ENCODE measurements at places on chromosomes 6 and 20.

GRCh38 chr6:25835442-25836283 is 3.8 kb upstream of the SLC17A1 start:
- DNase-seq: peak; percentile 25

GRCh38 chr20:41138475-41139226 is 1.3 kb downstream of the PLCG1 start:
- peak; percentile 32 for DNase-seq

DNA sequence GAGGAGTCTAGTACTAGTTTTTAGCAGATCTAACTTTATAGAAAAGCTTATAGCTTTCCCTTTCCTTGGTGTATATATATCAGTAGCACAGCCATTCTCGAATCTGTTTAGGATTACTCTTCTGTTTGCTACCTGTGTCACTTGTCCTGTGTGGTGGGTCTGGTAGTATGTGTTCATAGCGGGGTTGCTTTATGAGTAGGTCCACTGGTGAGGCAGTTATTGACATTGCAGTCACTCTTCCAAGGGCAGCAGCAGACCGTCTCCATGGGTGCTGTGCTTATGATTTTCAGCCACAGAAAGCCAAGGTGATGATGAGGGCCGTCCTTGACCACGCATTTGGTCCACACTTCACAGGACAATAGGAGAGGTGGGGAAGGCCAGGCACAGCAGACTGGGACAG is 171.5 kb downstream of the CDKAL1 start:
- no peak for DNase-seq

GRCh38 chr6:13120483-13121482 is 207.6 kb downstream of the TBC1D7 start:
- DNase-seq: no peak

GRCh38 chr6:109383438-109383940 is 1.2 kb upstream of the CD164 start:
- no peak for DNase-seq

- no peak for DNase-seq
These were observed 274.5 kb downstream of the ALDH8A1 start for GRCh38 chr6:134675110-134676054.

GRCh38 chr6:44428682-44429081 is 41.2 kb downstream of the CDC5L start:
- no peak for DNase-seq

Data from fibroblast of villous mesenchyme (primary cell).